ENCODE measurements at places on chromosomes 2 and 18. TPM values are rescaled to one million over a fixed set of nuclear protein-coding genes. Genes with fewer than 3 reads are reported as not detected.

DNA sequence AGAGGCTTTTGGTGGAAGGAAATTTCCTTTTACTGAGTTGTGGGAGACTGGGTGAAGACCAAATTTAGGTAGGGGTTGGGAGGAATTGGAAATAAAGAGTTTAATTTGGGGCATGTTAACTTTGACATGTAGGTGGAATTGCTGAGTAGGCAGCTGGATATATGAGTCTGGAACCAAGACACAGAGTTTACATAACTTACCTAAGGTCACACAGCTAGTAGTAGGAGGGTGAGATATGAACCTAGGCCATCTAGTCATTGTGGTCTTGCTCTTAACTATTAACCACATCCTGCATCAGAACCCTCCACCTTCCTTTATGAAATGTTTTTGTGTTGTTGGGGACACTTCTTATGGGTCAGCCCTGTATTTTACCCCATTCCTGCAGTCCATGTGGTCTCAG, 113.1 kb downstream of the ICOS start:
- no peak for DNase-seq

DNA sequence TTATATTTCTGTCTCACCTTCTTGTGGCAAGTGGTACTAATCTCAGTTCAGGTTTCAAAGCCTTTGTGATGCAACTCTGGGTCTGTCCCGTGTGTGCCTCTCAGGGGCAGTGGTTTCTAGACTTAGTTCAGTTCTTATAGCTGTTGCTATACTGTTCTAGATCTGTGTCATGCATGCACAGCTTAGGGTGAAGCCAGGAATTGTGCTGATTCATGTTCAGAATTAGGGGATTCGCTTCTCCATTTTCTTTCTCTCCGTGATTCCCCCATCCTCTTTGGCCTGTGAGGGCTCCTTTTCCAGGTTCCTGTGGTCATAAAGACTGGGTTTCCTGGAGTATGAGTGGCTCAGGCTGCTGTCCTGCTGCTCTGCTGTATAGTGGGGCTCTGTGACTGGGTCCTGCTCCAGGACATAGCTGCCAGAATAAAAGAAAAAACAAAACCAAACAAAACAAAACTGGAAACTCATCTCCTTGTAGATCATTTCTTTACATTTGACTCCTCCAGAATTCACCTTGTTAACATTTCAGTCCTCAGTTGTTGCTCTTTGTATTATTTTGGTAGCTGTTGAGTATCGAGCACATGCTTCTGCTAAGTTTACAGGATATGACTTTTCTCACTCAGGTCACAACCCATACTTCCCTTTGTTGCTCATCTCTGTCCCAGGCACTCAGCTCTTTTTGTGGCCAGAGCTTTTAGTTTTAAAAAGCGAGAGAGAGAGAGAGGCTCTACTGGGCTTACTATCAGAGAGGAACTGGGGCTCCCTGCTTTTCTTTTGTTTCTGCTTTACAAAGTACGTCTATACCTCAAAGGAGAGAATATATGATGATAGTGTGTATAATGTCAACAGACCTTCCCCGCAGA, 34.2 kb downstream of the CERS6 start:
- DNase-seq, result no peak

DNA sequence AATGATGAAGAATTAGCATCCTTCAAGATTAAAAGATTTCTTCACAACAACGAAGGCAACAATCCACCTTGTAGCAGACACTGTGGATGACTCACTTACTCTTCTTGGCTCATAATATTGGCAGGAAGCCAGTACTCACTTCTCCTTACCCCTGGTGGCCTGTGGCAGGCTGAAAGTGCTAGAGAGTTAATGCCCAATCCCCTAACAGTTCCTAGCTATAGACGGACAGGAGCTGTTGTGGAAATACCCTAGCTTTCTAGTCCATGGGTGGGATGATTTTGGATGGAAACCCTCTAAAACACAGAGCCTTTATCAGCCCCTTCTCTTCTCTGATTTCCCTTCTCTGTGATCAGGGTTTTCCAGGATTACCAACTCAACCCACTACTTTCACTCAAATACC, 128.6 kb upstream of the NYAP2 start:
- peak; percentile 46 for DNase-seq

GRCh38 chr18:22179174-22179573, 9.8 kb downstream of the GATA6 start:
- peak; percentile 76 for DNase-seq

DNA sequence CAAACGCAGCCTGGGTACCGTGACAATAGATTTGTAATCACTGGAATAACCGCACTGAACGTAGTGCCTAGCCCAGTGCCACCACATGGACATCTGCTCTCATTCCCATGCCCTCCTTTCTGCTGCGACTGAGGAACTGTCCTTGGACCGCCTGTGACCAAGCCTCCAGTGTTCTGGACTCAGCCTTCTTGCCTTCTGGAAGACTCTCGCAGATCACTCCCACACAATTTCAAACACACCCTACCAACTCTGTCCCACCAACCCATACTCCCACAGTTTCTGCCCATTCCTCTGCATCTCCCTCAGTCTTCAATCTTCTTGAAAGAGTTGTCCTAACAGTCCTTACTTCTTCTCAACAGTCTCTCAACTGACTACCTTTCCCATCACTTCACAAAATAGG, 2.1 kb downstream of the RNF149 start:
- no peak for DNase-seq

- no peak for DNase-seq
Observed at GRCh38 chr2:180842461-180842860, 137.9 kb upstream of the UBE2E3 start.

DNA sequence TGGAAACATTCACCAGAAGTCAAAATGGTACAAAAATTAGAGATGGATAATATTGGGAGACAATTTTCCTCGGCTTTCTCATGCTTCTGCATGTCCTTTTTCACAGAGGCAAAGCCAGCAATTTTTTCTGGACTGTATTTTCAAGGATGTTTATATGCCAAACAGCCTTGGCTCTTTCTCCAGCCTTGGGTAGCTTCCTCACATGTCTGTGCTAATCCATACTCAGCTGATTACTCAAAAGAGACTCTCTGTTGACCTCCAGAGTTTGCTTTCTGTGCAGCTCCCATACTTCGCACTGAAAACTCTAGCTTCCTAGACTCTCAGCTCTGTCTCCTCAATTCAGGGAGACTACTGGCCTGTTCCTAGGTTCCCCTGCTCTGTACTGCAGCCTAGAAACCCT, 10.6 kb downstream of the C18orf63 start:
- DNase-seq, result no peak

GRCh38 chr2:102033031-102033749, 41.4 kb downstream of the IL1R2 start:
- DNase-seq, result peak; percentile 95

DNA sequence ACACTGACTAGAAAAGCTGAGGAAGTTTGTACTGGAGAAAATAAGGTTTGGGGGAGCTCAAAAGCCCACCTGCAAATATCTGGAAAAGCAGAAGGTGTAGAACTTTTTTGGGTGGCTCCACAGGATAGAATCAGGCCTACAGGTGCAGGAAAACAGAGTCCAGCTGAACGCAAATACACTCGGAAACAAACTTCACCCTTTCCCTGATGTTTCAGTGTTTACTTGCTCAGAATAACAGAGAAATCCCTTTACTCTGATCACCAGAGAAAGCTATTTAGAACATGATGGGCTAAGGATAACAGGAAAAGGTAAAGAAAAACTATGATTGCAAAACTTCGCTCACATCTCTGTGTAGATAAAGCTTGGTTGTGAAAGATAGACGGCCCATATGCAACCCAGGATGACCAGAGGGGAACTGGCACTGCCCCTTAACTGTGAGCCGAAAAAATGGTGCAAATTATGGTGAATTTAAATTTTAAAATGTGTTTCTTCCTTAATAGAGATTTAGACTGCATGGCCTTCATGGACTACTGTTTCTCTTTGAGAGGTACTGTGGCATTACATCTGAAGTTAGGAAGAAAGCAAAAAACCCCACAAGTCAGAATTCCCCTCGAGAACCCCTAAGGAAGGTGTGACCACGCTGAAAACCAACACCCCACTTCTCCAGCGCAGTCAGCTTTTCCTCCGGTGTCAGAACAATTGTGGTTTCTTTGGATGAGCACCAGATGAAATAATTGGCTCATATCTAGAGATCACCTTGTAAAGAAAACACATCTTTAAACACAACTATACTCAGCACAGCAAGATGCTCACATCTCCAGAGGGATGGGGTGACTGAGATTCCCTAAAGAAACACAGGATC, 84.5 kb upstream of the TMEM247 start:
- no peak for DNase-seq

TBR1 gene
- not detected for total RNA-seq

ROCK2 gene
- 92.9 TPM for total RNA-seq

INHBB gene
- total RNA-seq, result not detected

SERPINE2 gene
- total RNA-seq, result 252 TPM
